Activated T-cell treated with anti-CD3 and anti-CD28 coated beads for 1 hour (primary cell): ENCODE measurements at places on chromosomes 16 and 17.
A peak's percentile ranks its signal among the peaks of the same experiment; 100 is the strongest.

DNA sequence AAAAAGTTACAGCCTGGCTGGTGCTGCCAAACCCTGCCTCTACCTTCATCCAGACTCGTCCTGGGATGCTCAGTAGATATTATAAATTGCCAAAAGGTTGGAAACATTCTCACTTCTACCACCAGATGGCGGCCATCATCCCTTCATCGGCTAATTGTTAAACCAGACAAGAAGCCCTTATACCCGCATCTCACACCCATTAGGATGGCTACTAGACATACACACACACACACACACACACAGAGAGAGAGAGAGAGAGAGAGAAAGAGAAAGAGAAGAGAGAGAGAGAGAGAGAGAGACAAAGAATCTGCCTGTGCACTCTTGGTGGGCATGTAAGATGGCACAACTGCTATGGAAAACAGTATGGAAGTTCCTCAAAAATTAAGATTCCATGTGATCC, 15.0 kb upstream of the SCIMP start:
- DNase-seq = peak; percentile 46

DNA sequence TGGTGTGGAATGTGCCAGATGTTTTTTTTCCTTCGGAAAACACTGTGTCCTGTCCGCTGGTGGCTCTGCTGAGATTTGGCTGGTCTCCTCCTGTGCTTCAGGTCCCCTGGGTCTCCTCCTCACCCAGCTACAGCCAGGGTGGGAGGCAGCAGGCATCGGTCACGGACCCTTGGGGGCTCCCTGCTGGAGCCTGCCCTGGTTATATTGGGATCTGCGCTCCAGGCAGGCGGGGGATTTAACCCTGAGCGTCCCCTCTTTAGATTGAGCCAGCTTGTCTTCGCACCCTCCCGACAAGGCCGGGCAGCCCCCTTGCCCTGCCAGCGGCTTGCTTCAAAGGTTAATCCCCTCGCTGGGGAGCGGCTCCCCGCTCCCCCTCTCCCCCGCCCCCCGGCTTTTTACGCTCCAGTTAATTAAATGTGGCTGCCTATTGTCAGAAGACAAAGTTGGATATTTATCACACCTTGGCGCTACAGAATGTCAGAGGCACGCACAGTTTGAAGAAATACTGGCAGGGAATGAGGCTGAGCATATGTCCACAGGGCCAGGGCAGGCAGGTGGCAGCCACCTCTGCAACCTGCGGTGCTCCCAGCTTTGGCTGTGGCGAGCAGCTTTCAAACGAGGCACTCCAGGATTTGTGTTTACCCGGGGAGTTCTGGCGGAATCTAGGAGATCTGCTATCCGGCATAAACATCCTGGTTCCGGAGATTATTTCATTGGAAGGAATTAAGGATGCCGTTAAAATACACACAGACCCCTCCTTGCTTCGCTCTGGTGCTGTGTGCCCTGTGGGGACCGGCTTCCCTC, 38.2 kb upstream of the GSE1 start:
- no peak for DNase-seq

- DNase-seq = no peak
Observed at GRCh38 chr16:18008356-18008755, 328.2 kb downstream of the NPIPA8 start.

- DNase-seq = no peak
Observed at GRCh38 chr16:55570159-55570558, 3.7 kb downstream of the CAPNS2 start.

DNA sequence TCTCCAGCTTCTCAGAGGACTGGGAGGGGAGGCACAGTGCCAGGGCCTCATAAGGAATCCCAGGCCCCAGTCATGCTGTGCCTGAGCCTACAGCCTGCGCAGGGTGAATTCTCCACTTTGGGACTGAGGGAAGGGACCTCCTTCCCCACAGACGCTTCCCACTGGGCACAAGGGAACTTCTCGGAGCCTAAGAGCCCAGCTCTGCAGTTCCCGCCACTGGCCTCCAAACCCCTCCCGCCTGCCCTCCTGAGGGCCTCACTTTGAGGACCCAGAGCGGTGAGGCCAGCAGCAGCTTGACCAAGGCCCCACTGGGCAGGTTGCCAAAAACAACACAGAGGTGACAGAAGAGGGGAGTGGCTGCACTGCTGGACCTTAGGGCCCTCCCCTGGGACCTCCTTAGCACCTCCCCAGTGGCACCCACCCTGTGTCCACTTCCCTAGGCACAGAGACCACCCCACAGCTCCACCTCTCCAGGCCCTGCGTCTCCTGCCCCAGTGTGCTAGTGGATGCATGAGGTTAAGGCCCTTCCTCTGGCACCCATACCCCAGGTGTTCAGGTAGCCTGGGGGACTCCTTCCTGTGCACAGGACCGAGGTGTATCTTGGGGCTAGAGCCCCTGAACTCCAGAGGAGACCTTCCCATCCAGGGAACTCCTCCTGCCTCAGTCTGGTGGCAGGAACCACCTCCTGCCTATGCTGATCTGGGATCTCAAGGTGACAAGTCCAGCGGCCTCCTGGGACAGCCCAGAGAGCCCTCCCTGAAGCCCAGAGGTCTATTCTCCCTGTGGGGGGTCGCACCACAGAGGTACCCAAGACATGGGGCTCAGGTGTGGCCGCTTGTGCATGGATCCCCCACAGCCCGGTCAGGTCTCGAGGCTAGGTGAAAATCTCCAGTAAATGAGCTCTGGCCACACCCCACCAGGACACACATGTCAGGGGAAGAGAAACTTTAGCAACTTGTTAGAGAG, 3.4 kb downstream of the CASKIN2 start:
- no peak for DNase-seq

GRCh38 chr17:74715144-74715543, 2.4 kb upstream of the CD300LF start:
- DNase-seq = no peak

- no peak for DNase-seq
Observed at GRCh38 chr16:48647794-48648193, 37.8 kb upstream of the N4BP1 start.

GRCh38 chr16:9070254-9070653, 21.2 kb upstream of the HAPSTR1 start:
- no peak for DNase-seq

DNA sequence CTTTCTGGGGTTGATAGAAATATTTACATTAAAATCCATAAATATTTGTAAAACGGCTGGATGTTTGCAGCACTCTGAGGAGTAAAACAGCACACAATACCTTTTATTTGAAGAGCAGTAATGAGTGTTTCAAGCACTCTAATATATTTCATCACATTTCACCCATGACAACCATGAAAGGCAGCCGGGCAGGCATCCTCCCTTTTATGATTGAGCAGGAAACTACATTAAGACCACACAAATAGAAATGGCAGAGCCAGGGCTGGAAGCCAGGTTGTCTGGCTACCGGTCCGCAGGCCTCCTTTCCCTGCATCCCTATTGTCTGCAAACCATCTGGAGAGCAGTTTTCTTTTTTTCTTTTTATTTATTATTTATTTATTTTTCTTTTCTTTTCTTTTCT, 23.1 kb upstream of the GPRC5C start:
- no peak for DNase-seq

GRCh38 chr17:58265271-58265670, 15.5 kb downstream of the MPO start:
- no peak for DNase-seq

GRCh38 chr16:3486506-3487215, 8.6 kb downstream of the C16orf90 start:
- no peak for DNase-seq

DNA sequence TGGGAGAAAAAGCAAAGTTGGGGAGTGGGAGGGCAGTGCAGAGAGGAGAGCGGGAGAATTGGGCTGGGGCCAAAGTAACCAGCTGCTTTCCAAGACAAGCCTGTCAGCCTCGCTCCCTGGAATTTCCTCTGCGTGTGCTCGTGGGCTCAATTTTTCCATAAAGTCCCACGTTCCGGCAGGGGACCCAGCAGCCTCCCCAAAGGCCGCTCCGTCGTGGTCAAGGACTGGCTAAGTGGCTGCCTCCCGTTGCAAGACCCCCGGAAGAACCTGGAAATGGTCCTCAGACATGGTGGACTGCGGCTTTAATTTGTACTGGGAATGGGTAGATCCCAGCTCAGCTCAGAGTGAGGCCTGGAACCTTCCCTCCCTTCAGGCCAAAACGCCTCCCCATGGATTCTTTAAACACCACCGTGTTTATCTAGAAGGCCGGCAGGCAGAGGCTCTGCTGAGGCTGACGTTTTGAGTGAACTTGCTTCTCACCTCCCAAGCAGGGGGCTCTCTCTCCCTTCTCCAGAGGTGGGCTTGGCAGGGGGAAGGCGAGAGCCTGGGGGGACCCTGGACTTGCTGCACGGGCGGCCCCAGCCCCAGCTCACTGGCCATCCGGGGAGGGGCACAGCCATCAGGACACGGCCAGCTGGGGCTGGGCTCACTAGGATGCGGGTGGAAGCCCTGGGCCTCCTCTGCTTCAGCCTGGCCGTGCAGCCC, 190.0 kb downstream of the C16orf95 start:
- no peak for DNase-seq

- DNase-seq = peak; percentile 41
Observed at GRCh38 chr16:80804056-80804525, 307 bp downstream of the CDYL2 start.

DNA sequence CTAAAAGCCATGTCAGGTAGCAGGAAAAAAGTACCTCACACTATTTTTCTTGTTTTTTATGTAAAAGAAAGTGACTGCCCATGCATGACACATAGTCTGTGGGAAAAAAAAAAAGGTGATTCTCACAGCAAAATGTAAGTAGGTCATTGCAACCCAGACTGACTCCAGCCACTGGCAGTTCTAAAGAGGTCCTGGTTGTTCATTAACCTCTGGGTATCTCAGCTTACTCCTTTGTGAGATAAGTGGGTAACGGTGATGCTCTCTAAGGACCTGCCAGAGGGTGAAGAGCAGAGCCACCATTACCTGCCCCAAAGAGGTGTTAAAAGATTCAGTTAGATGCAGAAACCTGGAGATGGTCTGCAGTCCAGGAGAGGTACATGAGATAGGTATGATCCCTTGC, 531.9 kb downstream of the GRIN2A start:
- DNase-seq = no peak

DNA sequence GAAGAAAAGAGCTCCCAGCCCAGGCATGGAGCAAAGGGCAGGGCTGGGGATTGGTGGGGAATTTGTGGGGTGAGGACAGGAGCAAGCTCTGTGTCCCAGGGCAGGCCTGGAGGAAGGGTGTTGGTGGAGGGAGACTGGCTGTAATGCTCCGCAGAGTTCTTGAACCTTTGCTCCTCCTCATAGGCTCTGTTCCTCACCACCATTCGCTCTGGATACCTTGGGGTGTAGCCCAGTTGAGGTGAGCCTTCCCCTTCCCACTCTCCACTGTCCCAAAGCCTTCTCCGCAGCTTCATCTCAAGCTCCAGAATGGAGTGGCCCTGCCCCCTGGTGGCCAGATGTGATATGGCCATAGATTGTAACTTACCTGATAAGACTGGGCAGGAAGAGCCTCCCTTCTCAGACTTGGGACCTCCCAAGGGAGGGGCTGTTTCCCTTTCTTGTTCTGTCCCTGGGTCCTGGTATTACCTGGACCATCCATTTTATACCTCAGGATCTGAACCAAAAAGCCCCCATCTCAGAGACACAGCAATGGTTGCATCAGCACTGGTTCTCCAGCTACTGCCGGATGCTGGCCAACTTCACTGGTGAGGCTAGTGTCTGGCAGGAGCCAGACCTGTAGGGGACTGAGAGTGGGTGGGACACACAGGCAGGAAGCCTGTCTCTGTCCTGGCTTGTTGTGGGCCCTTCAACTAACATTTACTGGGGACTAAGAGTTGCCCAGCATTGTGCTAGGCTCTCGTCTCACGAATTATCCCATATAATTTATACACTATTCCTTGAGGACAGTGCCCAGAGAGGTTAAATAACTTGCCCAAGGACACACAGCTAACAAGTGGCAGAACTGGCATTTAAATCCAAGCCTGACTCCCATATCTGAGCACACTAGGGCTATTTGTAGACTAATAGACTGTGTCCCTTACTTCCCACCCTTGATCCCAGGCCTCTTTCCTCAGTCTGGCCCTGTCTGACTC, 19.1 kb upstream of the STAC2 start:
- peak; percentile 87 for DNase-seq

GRCh38 chr17:31318851-31319661, 2.4 kb downstream of the EVI2A start:
- no peak for DNase-seq

DNA sequence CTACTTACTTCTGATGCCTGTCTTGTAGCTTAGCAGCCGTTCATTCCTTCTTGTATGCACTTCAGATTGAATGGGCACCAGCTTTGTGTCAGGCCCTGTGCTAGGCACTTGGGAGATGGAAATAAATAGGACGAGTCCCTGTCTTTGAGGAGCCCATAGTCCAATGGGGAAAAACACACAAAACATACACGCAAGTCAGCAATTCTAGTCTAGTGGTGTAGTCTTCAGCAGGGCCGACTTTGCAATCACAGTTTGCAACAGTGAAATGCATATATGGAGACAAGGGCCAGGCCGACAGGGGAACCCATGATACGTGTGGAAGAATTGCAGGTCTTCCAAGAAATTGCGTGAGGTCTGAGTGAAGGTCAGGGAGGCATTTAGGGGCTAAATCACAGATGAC, 262.6 kb downstream of the MAF start:
- DNase-seq = no peak

GRCh38 chr17:40309949-40310510, 1.1 kb downstream of the RARA start:
- DNase-seq = no peak

- no peak for DNase-seq
Observed at GRCh38 chr17:17726458-17727060, 45.3 kb downstream of the RAI1 start.

DNA sequence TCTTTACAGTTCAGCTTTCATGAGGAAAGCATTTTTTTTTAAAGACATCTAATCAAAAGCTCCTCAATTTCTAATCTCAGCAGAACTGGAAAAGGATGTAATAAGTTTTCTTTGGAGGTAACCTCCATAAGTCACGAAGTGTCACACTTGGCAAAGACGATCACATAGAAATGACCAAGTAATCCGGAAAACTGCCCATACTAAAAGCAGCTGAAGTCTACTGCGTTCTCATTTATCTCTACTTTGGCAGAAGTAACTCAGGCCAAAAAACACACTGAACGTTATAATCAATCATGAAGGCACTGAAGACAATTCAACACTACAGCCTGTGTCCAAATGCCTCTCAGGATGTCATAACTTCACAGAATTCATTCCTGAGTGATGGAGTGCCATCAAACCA, 39.8 kb downstream of the ERN1 start:
- DNase-seq = no peak

DNA sequence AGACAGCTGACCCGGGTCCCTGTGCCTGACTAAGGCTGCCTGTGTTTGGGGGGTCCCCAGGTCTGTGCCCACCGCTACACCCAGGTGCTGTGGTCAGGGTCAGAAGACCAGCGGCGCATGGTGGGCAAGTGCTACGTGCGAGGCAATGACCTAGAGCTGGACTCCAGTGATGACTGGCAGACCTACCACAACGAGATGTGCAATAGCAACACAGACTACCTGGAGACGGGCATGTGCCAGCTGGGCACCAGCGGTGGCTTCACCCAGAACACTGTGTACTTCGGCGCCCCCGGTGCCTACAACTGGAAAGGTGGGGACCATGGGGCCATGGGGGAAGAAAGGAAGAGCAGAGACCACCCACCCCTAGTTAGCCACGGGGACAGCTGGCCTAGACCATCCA, 12.1 kb downstream of the ITGA3 start:
- no peak for DNase-seq
